ENCODE measurements at places on chromosomes 1 and 21. TPM values are rescaled to one million over a fixed set of nuclear protein-coding genes. Genes with fewer than 3 reads are reported as not detected.

CTSS gene
- total RNA-seq: 0.46 TPM

PDC gene
- not detected for total RNA-seq

RAB3B gene
- 4.5 TPM for total RNA-seq

ANKRD35 gene
- 0.40 TPM for total RNA-seq

MAP3K21 gene
- total RNA-seq: 13.7 TPM

XCL1 gene
- not detected for total RNA-seq

OR6K3 gene
- not detected for total RNA-seq

- H3K4me1 ChIP-seq: no peaks in the 10 kb centered on the region
- DNase-seq: no peak
- H3K27ac ChIP-seq: no peak overlapping the region
- H3K4me3 ChIP-seq: no peak overlapping the region
Observed at GRCh38 chr21:17352996-17353655, 159.7 kb upstream of the CXADR start.

- no peak for DNase-seq
- H3K4me1 ChIP-seq: no peaks in the 10 kb centered on the region
- no peak overlapping the region for H3K4me3 ChIP-seq
- peaks cover 2% of the 10 kb centered on the region for H3K27me3 ChIP-seq
- no peaks in the 10 kb centered on the region for H3K36me3 ChIP-seq
Observed at GRCh38 chr1:48807554-48808260, 31.0 kb upstream of the BEND5 start.

DNA sequence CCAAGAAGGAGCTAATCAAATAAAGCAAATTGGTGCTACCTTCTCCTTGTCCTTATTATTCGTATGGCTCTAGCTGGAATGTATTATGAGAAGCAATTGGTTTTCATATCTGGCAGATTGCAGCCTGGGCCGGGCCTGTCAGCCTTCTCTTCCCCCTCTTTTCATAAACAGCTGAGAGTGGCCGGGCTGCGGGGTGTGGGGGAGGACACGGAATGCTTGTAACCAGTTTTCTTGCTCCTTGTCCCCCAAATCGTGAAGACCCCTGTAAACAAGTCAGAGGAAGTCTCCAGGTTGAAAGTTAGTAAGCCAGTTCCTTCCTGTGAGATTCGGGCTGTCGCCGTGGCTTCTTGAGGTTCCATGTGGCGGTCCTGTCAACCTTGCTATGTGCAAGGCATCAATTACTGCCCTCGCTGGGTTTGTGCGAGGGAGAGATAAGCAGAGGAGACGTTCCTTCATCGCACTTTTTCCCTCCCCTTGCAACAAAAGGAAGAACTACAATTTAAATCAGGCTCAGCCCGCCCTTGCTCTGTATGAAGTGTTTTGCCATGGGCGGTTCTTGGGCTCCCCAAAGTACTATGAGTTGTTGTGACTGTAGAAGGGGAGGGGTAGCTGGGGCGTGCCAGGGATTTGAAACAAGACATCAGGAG, 450.7 kb downstream of the CAMTA1 start:
- no peak overlapping the region for H3K4me3 ChIP-seq
- H3K27ac ChIP-seq: no peak overlapping the region
- H3K36me3 ChIP-seq: no peaks in the 10 kb centered on the region
- DNase-seq: no peak

DNA sequence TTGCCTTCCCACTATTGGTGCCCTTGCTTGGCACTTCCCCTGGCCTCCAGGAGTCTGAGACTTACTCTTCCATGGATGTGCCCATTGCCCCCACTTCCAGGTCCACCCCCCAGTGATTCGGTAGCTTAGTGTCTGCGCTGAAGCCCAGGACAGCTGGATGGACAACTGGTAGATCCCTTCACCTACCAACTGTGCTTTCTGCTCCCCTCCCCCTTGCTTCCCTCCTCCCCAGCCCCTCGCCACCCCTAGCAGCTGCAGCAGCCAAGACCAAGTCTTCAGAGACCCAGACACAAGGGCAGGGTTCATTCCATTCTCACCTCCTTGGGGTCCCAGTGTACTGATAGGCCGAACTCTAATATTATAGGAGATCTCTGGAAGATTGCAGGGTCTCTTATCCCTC, 6.9 kb downstream of the LMNA start:
- H3K36me3 ChIP-seq: peaks cover 32% of the 10 kb centered on the region
- H3K27ac ChIP-seq: peak overlapping the region; percentile 18
- peaks cover 84% of the 10 kb centered on the region for H3K4me1 ChIP-seq
- DNase-seq: no peak

DNA sequence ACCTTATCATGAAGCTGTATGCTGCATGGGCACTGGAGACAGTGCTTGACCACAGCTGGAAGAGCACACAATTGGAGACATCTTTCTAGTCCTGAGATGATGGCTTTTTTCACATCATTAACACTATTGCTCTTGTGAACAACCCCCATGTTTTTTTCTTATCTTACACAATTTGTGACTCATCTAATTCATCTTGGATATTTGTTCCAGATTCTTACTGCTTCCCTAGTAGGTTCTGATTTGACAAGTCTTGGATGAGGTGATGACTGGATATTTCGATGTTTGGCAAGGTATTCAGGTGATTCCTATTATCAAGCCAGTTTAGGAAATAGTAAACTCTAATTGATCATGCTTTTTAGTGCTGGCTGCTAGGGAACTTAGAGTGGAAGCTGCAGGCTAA, 23.7 kb downstream of the HLX start:
- no peak overlapping the region for H3K4me3 ChIP-seq
- DNase-seq: peak; percentile 19
- no peaks in the 10 kb centered on the region for H3K36me3 ChIP-seq

- peak; percentile 92 for DNase-seq
- H3K4me1 ChIP-seq: peaks cover 11% of the 10 kb centered on the region
- H3K27me3 ChIP-seq: no peaks in the 10 kb centered on the region
Observed at GRCh38 chr1:26169669-26170471, at the start of gene ZNF593. ZNF593 (plus strand) TSS chr1:26169908; CDS start chr1:26169984, 76 bp downstream.

DNA sequence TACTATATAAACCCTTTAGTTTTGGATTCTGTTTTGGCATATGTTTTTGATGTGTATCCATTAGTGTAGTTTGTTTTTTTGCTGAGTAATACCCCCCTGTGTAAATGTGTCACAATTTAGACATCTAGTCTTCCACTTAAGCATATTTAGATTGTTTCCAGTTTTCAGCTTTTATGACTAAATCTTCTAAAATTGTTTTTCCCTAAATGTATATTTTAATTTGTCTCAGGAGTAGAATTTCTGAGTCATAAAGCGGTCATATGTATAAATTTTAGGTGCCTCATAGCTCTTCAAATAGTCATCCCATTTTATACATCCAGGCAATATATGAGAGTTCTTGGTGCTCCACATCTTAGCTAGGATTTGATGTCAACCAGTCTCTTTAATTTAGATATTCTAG, 1348.0 kb downstream of the MRPL39 start:
- H3K36me3 ChIP-seq: no peaks in the 10 kb centered on the region
- H3K27ac ChIP-seq: peak overlapping the region; percentile 39
- H3K4me1 ChIP-seq: peaks cover 4% of the 10 kb centered on the region
- peak; percentile 64 for DNase-seq

- no peaks in the 10 kb centered on the region for H3K27me3 ChIP-seq
- no peak overlapping the region for H3K27ac ChIP-seq
- no peaks in the 10 kb centered on the region for H3K36me3 ChIP-seq
Observed at GRCh38 chr1:62799688-62800087, 15.8 kb downstream of the ATG4C start.

DNA sequence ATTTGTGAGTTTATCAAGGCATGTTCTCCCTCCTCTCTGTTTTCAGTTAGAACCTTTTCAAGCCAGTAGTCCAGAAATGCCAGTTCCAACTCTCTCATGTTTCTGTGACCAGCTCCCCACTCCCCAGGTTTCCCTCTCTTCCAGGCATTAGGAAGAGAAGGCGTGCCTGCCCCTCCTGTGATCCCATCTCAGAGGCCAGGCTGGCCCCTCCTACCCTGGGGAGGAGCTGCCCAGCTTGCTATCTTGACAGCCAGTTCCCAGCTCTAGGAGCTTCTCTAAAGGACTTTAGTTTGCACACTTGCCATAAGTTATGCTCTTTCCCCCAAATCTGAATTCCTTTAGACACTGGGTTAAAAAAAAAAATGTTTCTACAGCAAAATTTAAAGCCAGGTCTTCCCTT, 8.9 kb downstream of the HYI start:
- no peak for DNase-seq
- peaks cover 28% of the 10 kb centered on the region for H3K36me3 ChIP-seq
- H3K4me1 ChIP-seq: no peaks in the 10 kb centered on the region
- no peak overlapping the region for H3K4me3 ChIP-seq
- H3K27ac ChIP-seq: no peak overlapping the region

DNA sequence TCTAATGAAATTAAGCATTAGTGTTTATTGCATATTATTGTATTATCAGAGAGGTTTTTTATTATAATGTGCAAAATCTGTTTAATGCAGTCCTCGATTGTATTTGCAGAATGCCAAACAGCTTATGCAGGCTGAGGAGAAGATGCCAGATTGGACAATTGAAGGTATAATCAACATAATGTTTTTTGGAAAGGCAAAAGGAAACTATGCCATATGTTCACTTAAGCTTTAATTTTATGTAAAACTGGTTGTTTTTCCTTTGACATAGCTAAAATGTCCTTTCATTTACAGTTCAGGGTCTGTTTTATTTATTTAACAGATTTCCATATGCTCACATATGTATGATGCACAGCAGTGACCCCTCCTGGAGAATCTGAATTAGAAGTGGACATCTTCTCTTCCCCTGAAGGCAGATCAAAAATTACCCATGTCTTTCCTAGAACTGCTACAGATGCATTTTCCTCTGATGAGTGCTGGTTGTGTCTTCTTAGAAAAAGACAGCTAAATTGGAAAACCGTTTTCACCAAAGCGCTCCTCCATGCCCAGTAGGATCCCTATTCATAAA, 143.5 kb upstream of the USH2A start:
- peak; percentile 82 for DNase-seq
- H3K27ac ChIP-seq: no peak overlapping the region
- H3K4me3 ChIP-seq: no peak overlapping the region
- no peaks in the 10 kb centered on the region for H3K4me1 ChIP-seq
- no peaks in the 10 kb centered on the region for H3K36me3 ChIP-seq
- peaks cover 27% of the 10 kb centered on the region for H3K27me3 ChIP-seq

GRCh38 chr1:98030483-98030882, 109.6 kb upstream of the DPYD start:
- DNase-seq: peak; percentile 89
- H3K27me3 ChIP-seq: no peaks in the 10 kb centered on the region
- peak overlapping the region; percentile 71 for H3K4me3 ChIP-seq
- H3K4me1 ChIP-seq: peaks cover 60% of the 10 kb centered on the region
- peak overlapping the region; percentile 87 for H3K27ac ChIP-seq

DNA sequence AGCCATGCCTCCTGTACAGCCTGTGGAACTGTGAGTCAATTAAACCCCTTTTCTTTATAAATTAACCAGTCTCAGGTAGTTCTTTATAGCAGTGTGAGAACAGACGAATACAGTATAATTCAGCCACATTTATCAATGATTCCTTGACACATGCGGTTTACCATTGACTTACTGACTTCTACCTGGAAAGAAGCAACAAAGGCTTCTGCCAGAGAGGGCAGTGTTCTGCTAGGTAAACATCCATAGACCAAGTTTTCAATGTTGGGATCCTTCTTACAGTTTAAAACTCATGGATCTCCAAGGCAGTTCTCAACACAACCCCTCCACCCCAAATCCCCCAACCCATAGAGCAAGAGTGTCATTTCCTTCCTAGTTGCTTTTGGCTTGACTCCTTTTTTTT, 150.6 kb downstream of the ZNF648 start:
- H3K27me3 ChIP-seq: peaks cover 8% of the 10 kb centered on the region
- H3K27ac ChIP-seq: no peak overlapping the region
- H3K4me1 ChIP-seq: no peaks in the 10 kb centered on the region

DNA sequence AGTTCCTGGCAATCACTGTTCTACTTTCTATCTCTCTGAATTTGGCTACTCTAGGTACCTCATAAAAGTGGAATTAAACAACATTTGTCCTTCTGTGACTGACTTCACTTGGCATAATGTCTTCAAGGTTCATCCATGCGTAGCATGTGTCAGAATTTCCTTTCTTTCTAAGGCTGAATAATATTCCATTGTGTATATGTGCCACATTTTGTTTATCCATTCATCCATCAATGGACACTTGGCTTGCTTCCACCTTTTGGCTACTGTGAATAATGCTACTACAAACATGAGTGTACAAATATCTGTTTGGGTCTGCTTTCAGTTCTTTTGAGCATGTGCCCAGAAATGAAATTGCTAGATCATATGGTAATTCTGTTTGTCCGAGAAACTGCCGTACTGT, 14.7 kb downstream of the CACHD1 start:
- H3K4me1 ChIP-seq: peaks cover 15% of the 10 kb centered on the region
- H3K4me3 ChIP-seq: peak overlapping the region; percentile 29
- peak overlapping the region; percentile 43 for H3K27ac ChIP-seq
- no peaks in the 10 kb centered on the region for H3K27me3 ChIP-seq

DNA sequence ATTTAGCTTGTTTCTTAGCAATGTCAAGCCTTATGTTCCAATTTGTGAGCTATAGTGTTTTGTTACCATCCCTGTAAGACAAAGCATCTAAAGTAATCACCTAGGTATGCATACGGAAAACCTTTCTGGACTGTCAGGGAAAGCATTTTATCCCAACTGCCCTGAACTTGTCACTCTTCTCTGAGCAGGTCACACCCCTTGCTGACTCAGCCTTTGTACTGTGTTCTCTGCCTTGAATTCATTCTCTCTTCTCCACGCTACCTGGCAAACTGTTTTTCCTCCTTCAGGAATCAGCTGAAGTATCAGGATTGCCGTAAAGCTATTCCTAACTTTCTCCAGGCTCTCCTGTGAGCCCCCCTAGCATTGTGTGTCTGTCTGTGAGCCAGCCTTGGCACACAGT, 54.2 kb downstream of the PBX1 start:
- H3K4me1 ChIP-seq: peaks cover 25% of the 10 kb centered on the region
- 0 out of 2 replicates have a peak overlapping the region, but pooled peaks have one; percentile 30 for H3K27ac ChIP-seq
- H3K4me3 ChIP-seq: no peak overlapping the region

All from PC-3 (cell line).